A549 treated with ZK216348 at 1 μM for 4 hours (cell line): ENCODE measurements at places on chromosomes 13 and 19. TPM values are rescaled to one million over a fixed set of nuclear protein-coding genes. Genes with fewer than 3 reads are reported as not detected.

FFAR2 gene
- total RNA-seq: not detected in 5 replicates

ACP7 gene
- total RNA-seq: 0.14 to 0.23 TPM (median 0.15 TPM) in 3 of 5 replicates, not detected in the others

KCNN4 gene
- total RNA-seq: 37.9 to 63.2 TPM (median 55.9 TPM) in 5 replicates

CEACAM7 gene
- not detected in 5 replicates for total RNA-seq

ZNF541 gene
- total RNA-seq: not detected in 5 replicates

EPSTI1 gene
- 0.15 to 0.31 TPM (median 0.24 TPM) in 4 of 5 replicates, not detected in the other for total RNA-seq

SLC7A9 gene
- 0.45 to 1.1 TPM (median 0.58 TPM) in 4 of 5 replicates, not detected in the other for total RNA-seq

PTGER1 gene
- 0.16 TPM in 1 of 5 replicates, not detected in the others for total RNA-seq

ANKRD10 gene
- total RNA-seq: 37.9 to 43.8 TPM (median 42.6 TPM) in 5 replicates

OCEL1 gene
- total RNA-seq: 8.0 to 13.5 TPM (median 11.6 TPM) in 5 replicates

IGFLR1 gene
- 11.8 to 15.8 TPM (median 12.5 TPM) in 5 replicates for total RNA-seq

MYO1F gene
- total RNA-seq: 0.24 to 0.45 TPM (median 0.28 TPM) in 5 replicates
